SHP77 (cell line): ENCODE measurements at places on chromosomes 2 and 18.

DNA sequence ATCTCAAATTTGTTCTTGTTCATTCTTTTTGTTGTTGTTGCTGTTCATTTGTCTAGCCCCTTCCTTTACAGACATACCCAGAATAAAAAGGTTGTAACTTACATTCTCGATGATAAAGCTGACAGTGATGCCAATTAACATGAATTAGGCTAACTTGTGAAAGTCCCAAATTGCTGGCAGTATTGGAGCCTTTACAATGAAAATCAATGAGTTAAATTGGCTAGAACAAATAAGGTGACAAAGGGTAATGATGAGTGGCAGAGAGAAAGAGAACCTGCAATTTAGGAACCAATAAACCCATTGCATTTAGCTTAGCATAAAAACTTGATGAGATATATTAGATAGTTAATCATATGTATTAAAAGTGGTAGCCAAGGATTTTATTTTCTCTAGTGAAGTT lies 521.0 kb downstream of the ADCYAP1 start:
- DNase-seq: no peak

- no peak for DNase-seq
Measured at GRCh38 chr2:66851449-66851872, 416.5 kb downstream of the MEIS1 start.

GRCh38 chr18:44736664-44737380 lies 56.1 kb downstream of the SETBP1 start:
- DNase-seq: no peak

GRCh38 chr2:154945984-154946383 lies 247.5 kb downstream of the KCNJ3 start:
- no peak for DNase-seq

DNA sequence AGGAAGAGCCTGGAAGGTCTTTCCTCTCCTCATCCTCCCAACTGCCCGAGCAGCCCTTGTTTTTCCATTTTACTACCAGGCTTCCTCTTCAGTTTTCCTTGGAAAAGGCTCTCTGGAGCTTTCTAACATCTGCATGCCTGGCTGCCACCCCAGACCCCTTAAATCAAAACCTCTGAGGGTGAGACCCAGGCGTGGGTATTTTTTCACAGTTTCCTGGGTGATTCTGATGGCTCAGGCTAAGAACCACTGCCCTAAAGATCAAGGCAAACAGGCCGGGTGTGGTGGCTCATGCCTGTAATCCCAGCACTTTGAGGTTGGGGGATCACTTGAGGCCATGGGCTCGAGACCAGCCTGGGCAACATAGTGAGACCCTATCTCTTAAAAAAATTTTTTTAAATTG lies 35.4 kb downstream of the EMILIN2 start:
- DNase-seq: no peak

GRCh38 chr2:165456027-165456426 lies 13.5 kb upstream of the CSRNP3 start:
- no peak for DNase-seq

- DNase-seq: no peak
Measured at GRCh38 chr18:11751341-11752115, 62.5 kb downstream of the GNAL start.

DNA sequence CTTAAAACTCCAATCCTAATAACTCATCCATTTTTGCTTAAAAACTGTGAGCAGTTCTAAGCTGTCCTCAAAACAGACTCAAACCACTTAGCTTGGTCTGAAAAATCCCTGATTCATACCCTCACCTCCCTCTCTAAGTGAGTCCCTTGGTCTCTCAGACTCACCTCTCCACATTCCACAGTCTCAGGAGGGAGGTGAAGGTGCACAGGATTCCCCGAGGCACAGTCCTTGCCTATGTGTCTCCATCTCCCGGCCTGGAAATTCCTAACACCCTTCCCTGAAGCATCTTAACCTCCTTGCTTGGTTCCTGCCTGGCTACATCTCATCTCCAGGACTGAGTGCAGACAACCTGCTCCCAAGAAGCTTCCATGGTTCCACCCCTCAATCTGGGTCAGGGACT lies 45.0 kb downstream of the CYRIA start:
- DNase-seq: no peak

DNA sequence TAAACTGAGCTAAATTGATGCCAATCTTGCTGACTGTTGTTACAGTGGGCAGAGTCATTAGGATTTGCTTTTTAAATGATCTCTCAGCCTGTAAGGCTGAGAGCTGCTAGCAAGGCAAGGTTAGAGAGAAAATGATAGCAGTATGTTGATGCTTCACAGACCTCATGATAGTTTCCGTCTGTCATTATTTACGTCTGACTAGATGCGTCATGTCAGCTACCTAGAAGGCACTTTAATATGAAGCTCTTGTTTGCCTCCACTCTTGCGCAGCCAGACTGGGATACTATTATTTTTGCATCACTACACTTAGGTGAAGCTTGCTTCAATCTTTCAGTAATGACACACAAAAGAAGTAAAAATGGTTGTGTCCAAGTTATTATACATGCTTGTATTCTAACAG lies 313.8 kb downstream of the LNPK start:
- no peak for DNase-seq

- DNase-seq: no peak
Measured at GRCh38 chr2:55140316-55141219, 90.3 kb upstream of the RTN4 start.

GRCh38 chr2:169775765-169776164 lies 22.9 kb upstream of the SSB start:
- no peak for DNase-seq

DNA sequence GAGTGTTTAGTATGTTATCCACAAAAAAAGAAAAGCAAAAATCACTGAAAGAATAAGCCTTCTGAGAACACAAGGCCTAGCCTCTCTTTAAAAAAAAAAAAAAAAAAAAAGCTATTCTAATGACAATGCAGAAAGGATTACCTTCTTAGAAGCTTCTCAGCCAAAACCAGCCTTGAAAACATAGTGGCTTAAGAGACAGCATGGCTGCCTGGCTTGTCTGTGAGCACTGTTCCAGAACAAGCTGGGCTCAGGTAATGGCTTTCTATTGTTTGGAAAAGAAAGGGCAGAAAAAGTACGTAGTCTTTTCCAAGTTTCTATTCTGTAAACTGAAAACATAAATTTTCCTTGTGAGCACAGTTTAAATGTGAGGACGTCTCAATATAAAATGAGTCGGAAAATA lies 119.5 kb downstream of the MAP3K20 start:
- DNase-seq: no peak

DNA sequence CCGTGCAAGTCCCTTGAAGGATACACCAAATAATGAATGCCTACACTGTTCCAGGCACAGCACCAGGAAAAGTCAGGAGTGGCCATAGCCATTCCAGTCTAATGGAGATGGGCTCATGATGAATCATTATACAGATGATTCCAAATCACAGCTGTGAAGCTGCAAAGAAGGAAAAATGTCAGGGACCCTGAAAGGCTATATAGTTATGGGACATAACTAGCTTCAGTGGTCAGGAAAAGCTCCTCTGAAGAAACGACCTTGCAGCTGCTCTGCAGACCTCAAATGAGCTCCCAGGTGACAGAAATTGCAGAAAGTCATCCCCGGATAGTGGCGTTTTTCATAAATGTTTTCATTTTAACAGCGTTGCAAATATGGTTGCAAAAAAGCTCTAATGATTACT lies 200.8 kb downstream of the PTGR3 start:
- DNase-seq: no peak

DNA sequence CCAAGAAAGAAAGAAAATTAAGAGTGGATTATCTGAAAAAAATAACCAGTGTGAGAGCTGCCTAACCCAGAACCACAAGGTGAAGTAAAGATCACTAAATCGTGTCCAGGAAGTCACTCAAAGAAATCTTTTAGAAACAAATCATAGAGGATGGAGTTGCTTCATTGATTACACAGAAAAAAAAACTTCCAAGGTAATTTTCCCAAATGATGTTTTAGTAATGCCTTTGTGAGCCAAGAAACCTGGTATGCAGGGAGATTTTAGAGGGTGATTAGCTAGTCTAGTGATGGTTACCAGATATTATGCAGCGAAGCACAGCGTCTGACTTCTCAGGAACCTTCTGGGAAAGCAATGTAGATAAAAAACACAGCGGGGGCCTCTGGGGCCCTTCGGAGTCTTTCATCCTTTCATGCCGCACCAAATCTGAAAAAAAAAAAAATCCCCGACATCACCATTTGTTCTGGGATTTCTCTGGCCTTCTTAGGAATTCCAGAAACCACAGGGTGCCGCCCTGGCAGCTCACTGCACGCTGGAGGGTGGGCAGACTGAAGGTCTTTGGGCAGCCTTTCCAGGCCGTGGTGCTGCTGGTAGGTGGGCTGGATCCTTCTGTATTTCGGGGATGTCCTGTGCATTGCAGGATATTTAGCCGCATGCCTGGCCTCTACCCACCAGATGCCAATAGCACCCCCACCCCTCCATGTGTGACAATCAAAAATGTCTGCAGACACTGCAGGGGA lies 17.3 kb downstream of the ALPK2 start:
- no peak for DNase-seq

DNA sequence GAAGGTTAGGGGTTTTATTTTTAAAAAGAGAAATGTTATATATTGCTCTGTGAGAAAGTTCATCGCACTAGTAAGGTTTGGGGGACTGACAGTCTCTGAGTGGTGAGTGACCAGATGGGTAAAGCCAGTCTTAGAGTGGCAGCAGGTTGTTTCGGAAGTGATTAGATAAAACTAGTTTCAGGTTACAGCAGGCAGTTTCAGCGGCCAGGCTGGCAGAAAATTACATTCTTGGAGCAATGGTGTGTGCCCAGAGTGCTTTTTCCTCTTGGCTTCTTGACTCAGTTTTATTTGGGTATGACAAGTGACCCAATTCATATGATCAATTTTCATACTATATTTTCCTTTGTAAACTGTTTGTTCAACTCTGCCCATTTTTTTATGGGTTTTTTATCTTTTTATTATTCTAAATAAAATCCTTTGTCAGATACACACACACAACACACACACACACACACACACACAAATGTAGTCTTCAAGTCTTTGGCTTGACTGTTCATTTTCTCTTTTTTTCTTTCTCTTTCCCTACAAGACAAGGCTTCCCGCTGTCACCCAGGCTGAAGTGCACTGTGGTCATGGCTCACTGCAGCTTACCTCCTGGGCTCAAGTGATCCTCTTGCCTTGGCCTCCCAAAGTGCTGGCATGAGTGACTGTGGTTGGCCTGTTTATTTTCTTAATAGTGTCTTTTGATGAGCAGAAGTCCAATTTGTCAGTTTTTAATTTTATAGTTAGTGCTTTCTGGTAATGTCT lies 30.9 kb downstream of the RALBP1 start:
- no peak for DNase-seq

DNA sequence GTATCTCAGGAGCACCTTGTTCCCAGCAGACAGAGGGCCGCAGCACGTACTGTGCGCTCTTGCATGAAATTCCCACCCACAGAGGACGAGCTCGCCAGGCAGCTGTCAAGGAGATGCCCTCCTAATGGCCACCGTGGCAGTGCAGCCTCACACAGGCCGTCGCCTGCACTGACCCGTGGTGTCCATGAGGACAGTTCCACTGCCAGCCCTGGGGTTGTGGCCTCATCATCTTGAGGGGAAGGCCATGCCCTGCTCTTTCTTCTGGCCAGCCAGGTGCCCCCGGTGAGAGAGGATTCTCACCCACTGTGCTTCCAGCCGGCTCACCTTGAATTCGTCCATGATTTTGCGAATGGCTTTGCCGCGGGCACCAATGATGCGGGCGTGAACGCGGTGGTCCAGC lies 42.0 kb downstream of the ANO7 start:
- DNase-seq: no peak

DNA sequence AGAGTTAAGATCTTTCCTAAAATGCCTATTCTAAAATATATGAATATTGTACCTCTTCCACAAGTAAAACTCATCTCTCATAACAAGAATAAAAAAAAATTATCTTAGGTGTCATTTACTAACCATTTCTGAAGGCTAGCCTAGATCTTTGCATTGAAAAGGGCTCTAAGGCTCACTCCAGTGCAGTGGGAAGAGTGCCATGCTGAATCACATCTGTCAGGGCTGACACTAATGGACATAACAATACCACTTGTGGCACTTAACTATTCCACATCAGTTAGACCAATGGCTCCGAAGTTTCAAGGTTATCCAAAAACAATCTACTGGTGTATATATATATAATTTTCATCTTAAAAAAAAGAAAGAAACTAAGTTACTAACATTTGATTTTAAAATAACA lies 130.2 kb downstream of the EXOC6B start:
- DNase-seq: no peak

GRCh38 chr2:222284466-222284865 lies 14.3 kb downstream of the PAX3 start:
- DNase-seq: no peak

GRCh38 chr2:6864923-6865345 lies 773 bp downstream of the CMPK2 start:
- DNase-seq: no peak

DNA sequence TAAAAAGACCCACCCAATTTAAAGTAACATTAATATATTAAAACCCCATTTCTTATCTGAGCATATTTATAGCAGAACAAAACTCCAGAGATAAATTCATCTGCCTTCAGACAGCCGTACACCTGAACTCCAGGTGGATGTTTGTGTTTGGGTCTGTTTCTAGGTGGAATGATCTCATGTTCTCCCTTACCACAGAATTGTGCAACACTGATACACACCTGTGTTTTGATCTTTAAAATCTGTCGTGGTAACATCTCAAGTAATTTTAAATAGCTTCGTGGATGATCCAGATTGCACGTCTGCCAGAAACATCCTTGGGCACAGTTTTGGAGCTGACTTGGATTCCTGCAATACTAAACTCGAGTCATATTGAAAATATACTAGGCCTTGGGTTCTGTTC lies 207.5 kb upstream of the FOSL2 start:
- no peak for DNase-seq

GRCh38 chr2:12619975-12620374 lies 96.8 kb upstream of the TRIB2 start:
- DNase-seq: no peak

GRCh38 chr18:6355789-6356589 lies 58.7 kb downstream of the L3MBTL4 start:
- peak; percentile 14 for DNase-seq

- no peak for DNase-seq
Measured at GRCh38 chr2:206273905-206274304, 558 bp upstream of the ZDBF2 start.

DNA sequence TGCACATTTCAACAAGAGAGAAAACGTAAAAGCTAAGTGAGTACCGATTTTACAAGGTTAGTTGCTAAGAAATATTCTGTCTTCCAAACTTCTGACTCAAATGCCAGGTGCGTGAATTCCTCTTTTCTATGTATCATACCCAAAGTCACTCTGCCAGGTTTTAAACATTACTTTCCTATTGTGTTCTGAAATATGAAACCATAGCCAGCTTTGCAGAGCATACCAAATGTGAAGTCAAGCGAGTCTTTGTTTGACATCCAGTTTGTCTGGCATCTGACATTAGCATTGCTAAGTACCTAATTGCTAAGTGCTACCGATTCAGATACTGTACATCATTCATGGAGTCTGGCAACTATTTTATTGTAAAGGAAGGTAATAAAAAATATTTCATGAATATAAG lies 321.9 kb upstream of the GALNT5 start:
- peak; percentile 62 for DNase-seq

GRCh38 chr2:156864325-156864724 lies 393.2 kb upstream of the GALNT5 start:
- peak; percentile 53 for DNase-seq
